ENCODE measurements at places on chromosomes 4 and X.

DNA sequence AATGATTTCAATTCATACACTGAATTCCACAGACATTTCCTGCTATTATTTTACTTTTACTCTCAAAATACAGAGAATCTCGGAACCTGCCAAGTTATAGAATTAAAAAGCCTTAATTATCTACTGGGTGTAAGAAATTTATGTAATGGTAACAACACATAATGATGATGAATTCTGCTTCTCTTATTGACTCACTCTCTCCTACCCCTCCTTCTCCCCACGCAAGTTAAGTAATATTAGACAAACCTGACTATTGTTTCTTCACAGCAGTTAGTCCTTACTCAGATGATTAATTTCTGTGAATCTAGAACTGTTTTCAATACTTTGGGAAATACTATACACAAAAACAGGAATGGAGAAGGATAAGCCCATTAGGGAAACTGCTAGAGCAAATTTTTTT lies 762.0 kb downstream of the CCSER1 start:
- no peak for DNase-seq

DNA sequence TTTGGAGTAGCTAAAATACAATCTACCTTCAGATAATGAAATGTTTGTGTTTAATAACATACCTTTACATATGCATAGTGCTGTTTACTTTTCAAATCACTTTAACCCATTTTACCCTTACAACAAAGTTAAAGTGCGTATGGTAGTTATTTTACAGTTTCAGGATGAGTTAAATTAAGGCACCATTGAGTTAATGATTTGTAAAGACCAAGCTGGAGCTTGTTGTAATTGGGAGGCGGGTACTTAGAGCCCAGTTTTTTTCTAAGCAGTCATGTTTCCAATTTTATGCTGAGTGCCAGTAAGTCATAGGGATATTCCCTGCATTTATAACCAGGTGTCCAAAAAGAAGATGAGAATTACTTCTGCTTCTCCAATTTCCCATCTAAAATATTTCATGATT lies 84.2 kb upstream of the NRK start:
- DNase-seq: no peak

DNA sequence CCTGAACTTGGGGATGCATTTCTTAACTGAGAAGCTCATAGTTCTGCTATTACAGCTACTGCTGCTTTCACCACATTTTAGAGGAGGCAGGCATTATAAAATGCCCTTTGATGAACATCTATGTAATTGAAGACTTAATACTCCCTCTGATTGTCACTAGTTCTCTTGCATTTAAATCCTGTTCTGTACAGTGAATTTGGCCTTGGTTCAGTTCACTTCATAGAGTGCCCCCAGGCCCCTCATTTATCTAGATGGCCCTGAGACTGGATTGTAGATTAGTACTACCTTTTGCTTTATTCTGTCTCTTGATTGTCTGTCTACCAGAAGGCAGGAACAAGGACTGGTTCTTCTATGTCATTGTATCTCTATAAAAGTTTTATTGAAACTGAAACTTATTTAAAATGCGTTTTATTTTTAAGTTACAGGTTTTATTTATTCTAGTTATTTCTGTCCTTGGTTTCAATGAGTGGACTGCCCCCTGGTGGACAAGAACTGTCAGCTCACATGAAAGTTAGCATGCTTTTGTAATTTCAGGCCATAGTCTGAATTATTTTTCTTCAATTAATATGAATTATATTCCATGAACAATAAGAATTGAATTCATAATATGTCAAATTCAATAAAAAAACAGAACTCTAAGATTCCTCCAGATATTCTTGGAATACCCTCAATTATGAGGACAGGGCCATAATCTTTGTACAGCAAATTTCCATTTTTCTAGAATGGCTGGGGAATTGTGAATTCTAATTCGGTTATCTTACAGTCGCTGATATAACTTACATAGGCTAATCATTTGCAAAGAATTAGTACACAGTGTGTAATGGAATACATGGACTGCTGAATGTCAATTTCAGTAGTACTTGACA lies 47.2 kb upstream of the TMEM33 start:
- DNase-seq: peak; percentile 67

DNA sequence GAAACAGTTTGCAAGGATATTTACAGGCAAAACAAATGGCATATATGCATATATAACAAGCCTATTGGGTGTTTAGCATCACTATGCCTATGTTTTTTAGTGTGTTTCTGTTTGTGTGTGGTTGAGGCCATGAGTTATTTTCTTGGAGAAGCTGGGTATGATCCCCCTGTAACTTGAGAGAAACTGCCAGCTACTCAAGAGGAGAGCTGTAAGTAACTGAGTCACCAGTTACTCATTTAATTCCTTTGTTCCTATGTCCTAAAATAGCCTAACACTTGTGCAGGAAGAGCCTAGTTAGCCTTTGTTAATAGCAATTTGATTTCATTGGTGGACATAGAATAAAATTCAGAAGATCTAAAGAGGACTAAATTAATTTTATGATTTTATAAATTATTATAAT lies 79.1 kb downstream of the PWWP3B start:
- DNase-seq: no peak

DNA sequence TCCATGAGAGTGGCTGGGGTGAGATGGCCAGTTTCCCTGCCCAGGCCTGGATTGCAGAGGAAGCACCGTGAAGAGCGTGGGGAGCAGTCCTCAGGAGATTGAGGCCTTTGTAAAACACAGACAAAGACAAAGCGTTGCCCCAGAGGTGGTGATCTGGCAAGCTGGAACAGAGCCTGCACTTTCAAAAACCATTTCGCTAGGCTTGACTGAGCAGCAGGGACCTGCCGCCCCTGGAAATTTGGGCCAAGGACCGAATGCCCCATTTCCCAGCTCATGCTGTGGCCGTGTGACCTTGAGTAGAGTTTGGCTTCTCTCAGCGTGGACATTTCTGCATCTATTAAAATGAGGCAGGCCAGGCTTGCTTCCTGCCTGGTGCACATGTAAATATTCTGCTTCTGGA lies 381.4 kb downstream of the BCOR start:
- DNase-seq: no peak

DNA sequence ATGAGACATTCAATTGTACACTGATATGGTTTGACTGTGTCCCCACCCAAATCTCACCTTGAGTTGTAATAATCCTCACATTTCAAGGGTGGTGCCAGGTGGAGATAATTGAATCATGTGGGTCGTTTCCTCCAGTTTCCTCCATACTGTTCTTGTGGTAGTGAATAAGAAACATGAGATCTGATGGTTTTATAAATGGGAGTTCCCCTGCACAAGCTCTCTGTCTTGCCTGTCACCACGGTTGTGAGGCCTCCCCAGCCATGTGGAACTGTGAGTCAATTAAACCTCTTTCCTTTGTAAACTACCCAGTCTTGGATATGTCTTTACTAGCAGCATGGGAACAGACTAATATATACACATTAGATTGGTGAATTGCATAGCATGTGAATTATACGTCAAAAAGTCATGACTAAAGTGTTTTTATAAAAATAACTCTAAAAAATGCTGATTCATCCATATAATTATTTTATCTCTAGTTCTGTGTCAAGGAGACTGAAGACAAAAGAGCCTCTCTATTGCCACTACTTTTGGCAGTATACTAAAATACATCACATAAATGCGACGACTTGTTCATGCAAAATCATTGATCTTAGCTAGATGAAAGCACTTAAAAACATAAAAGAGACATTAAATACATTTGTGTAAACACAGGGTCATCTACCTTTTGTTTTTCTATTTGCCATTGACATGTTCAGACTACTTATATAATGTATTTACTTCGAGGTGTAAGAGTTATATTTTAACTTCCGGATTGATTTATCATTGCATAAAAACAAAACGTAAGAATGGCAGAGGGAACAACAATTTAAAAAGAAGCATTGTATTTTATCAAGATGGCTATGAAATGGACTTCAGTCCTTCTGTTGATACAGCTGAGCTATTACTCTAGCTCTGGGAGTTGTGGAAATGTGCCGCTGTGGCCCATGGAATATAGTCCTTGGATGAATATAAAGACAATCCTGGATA lies 50.1 kb downstream of the YTHDC1 start:
- no peak for DNase-seq

GRCh38 chr4:145216535-145216934 lies 36.1 kb upstream of the OTUD4 start:
- peak; percentile 64 for DNase-seq

- no peak for DNase-seq
Measured at GRCh38 chr4:6177587-6178197, 22.7 kb downstream of the JAKMIP1 start.

GRCh38 chrX:136635235-136635634 lies 12.7 kb upstream of the CD40LG start:
- DNase-seq: no peak

GRCh38 chrX:10117864-10118377 lies 38.9 kb upstream of the CLCN4 start:
- DNase-seq: no peak

DNA sequence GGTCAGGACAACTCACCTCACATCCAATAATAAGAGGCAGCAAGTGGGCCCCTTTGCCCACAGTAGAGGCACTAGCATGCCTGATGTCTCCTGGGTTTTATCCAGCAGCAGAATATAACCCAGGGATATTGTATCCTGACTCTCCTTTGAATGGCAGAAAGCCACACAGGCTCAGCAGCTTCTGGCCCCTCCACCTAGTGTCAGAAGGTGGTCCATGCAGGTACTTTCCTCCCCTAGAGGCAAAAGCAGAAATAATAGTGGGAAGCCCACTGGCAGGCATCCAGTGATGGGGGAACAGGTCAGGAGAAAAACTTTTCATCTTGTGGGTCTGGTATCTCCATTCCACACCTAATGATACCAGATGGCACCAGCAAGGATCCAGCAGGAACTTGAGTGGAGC lies 75.5 kb upstream of the IRS4 start:
- DNase-seq: no peak

- peak; percentile 70 for DNase-seq
Measured at GRCh38 chr4:93199492-93199891, 629.1 kb upstream of the ATOH1 start.
